OCI-LY7 (cell line): ENCODE measurements at places on chromosomes 3 and 15.

DNA sequence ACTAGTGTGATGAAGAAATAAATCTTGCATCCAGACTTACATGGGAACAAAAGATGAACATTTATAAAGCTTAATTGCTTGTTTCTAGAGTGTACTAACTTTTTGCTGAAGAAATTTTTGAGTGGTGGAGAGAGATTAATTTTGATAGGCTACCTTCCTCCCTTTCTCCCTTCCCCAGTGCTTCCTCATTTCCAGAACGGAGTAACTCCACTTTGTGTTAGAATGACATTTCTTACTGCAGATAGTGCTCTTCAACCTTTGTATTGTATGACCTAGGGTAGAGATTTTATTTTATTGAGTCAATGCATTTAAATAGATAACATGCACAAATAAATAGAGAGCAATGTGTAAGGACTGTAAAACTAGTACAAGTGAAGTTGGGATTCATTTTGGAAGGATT lies 1.9 kb downstream of the ATP1B3 start:
- peak; percentile 20 for DNase-seq

DNA sequence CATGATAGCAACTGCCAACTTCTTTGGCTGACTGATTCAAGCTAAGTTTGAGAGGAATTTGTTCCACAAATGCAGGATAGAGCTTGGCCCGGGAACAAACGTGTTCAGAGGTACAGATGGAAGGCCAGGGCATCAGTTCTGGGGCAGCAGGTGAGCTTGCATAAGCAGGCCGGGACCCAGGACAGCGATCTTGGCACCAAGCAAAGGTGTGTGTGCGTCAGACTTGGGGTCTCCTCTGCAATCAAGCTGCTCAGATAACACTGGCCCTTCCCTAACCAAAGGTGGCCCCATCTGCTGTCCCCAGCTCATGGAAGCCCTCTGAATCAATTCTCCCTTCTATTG lies 155.6 kb downstream of the MEGF11 start:
- no peak for DNase-seq

DNA sequence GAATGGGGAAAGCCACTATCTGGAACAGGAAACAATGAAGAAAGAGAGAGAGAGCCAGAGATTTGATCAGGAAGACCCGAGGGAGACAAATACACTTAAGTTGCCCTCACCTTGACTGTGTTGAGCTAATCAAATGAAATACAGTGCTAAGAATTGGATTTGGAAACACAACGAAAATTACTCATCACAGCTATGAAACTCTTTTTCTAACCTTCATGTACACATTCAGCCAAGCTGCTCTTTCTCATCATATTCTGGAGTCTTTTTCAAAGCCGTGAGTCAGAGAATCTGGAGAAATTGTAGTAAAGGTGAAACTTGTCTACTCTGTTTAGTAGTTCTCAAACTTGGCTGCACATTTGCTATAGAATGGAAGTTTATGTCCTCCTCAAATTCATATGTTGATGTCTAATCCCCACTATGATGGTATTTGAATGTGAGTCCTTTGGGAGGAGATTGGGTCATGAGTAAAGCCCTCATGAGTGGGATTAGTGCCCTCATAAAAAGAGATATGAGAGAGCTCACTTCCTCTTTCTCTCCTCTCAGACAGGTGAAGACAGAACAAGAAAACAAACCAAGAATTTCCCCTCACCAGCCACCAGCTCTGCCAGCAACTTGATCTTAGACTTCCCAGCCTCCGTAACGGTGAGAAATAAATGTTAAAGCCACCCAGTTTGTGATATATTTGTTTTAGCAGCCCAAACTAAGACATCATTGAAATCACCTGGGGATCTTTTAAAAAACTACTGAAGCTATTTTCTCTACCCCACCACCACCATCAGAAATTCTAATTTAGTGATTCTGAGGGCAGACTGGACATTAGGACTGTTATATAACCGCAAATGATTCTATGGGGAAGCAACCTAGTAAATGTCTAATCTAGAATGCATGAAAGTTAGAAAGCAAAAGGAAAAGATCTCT lies 143.6 kb upstream of the GRM7 start:
- peak; percentile 91 for DNase-seq

GRCh38 chr3:45693941-45694521 lies 4.8 kb downstream of the SACM1L start:
- peak; percentile 14 for DNase-seq

DNA sequence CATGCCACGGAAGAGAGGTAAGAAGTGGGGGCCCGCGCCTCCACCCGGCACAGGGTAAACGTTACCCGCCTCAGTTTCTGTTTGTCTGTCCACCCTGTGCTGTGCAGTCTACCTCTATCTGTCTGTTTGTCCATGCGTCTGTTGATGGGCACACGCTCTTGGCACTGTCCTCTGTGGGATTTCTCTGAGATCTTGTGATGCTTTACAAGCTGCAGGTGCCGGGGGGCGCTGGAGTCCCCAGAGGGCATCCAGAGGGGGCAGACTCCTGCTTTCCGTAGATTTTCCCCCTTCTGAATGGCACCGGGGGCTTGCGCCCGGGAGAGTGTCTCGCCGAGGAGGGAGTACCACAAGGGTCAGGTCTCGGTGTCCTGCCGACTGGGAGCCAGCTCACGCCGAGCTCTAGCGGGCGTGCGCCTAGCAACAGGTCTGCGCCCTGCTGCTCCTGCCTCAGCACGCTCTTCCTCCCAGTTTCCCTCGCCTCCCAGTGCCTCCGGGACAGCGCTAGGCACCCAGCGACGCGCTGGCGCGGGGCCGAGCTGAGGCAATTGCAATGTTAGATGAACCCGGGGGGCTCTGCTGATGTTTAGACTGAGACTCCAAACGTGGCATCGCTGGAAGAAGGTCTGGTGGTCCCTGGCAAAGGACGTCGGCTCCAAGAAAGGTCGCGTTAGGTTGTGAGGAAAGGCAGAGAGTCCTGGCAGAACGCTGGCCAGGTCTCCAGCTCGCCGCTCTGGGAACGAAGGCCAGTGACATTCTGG lies 667 bp downstream of the CEMIP start:
- DNase-seq = no peak

GRCh38 chr3:119120480-119120879 lies 25.5 kb upstream of the TEX55 start:
- no peak for DNase-seq

GRCh38 chr15:29278436-29279105 lies 8.9 kb upstream of the NSMCE3 start:
- no peak for DNase-seq

GRCh38 chr3:5227812-5228211 lies 40.3 kb downstream of the EDEM1 start:
- no peak for DNase-seq

DNA sequence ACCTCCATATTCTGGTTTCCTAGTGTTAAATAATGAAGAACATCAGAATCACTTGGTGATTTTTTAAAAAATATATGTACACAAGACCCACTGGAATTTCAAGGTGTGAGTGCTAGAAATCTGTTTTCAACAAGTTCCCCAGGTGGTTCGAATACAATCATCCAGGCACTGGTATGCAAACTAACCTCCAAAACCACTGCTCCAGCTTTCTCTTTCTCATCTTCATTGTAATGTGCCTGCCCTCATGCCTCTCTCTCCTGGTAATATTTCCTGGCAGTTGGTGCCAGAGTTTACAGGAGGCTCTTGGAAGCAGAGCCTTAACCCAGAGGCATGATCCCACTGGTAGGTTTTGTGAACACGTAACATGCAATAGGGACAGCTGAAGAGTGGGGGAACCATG lies 163.1 kb upstream of the MANF start:
- DNase-seq = no peak

- DNase-seq = peak; percentile 27
Observed at GRCh38 chr15:65028338-65028737, 1.1 kb downstream of the MTFMT start.
